ENCODE measurements at places on chromosomes 7 and 10.

DNA sequence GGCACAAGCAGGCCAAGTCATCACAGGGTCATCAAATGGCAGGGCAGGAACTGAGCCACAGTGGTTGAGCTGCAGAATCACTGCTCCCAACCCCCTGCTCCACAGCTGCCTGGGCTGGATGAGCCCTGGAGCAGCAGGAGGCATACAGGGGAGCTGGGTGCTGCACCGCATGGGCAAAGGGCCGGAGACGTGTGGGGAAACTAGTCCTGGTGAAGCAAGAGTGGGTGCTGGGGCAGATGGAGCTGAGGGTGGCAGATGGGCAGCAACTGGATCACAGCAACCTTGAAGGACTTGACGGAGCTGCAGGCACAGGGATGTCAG is 16.0 kb upstream of the VOPP1 start:
- DNase-seq: no peak

- no peak for DNase-seq
These were observed 11.8 kb downstream of the EPHA1 start for GRCh38 chr7:143396625-143397556.

- no peak for DNase-seq
These were observed 60.7 kb downstream of the CD36 start for GRCh38 chr7:80699045-80699638.

- no peak for DNase-seq
These were observed 93.1 kb downstream of the PDGFA start for GRCh38 chr7:426510-426909.

DNA sequence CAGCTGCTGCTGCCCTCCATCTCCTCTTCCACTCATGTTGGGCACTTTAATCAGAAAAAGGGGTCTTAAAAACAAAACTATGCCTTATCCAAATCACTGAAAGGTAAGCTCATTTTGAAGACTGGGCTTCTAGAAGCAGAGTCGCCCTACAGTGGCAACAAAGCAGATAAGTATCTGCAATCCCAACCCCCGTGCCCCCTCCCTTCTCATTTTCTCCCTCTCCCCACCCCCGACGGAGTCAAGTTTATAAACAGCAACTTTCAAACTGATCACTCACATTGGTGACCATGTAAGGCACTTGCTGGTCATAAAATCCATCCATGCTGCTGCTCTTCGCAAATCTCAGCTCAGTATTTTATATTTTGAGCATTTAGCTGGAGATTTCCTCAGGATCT is 738 bp downstream of the ETV1 start:
- no peak for DNase-seq

- no peak for DNase-seq
These were observed 57.8 kb downstream of the HHEX start for GRCh38 chr10:92747600-92747999.
